Activated CD4-positive, alpha-beta T cell treated with anti-CD3 and anti-CD28 coated beads for 24 hours (primary cell): ENCODE measurements at places on chromosomes 3 and 15.

GRCh38 chr15:74489518-74490338 is 28.8 kb upstream of the UBL7 start:
- peak; percentile 60 for DNase-seq

DNA sequence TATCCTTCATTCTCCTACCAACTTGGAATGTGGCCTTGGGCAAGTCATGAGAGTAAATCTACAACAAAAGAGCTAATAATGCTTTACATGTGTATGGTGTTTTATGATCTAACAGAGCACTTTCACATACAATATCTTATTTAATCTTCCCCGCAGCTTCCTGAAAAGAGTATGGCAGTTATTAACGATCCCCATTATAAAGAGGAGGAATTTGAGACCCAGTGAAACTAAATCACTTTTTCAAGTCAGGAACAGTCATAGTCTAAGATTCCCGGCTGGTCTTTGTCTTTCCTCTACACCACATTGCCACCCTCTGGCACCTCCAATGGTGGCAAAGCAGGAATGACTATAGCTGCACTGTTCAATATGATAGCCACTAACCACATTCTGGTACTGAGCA is 69.7 kb upstream of the CMSS1 start:
- DNase-seq = no peak

- DNase-seq = no peak
Measured at GRCh38 chr15:63553388-63553791, 43.8 kb upstream of the FBXL22 start.

GRCh38 chr3:62870321-62870720 is 4.9 kb downstream of the CADPS start:
- DNase-seq = no peak

GRCh38 chr15:75696854-75697259 is 15.8 kb downstream of the CSPG4 start:
- DNase-seq = no peak

GRCh38 chr3:134927599-134927998 is 132.5 kb downstream of the EPHB1 start:
- DNase-seq = no peak
